ENCODE measurements at places on chromosomes 12 and 14. TPM values are rescaled to one million over a fixed set of nuclear protein-coding genes. Genes with fewer than 3 reads are reported as not detected.

DNA sequence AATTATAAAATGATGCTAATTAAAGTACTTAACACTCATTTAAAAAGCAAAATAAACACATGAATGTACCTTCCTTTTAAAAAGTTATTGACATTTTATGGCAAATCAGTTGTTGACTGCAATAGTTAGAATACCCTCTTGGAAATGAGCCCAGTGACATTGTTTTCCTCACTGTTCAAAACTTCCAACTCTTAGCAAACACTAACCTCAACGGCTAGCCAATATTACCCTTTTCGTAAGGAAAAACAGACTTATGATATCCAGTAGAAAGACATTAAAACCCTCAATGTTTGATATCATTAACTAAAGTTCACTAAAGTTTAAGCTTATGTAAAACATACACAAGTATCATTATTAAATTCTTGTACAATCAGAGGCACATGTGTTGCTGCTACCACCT is 83.6 kb downstream of the EPS8 start:
- DNase-seq: no peak

Gene PTCSC3
- 1.5 TPM for total RNA-seq

Gene C1QL4
- total RNA-seq: not detected

GRCh38 chr14:39454906-39455539 is 22.8 kb upstream of the FBXO33 start:
- DNase-seq: no peak

- no peak for DNase-seq
Observed at GRCh38 chr14:52307376-52307775, 6.7 kb upstream of the PTGER2 start.

Gene FGF23
- total RNA-seq: not detected

- DNase-seq: no peak
Observed at GRCh38 chr12:124418791-124419190, 123.9 kb downstream of the RFLNA start.

GRCh38 chr12:68227356-68227755 is 1.7 kb upstream of the IL26 start:
- DNase-seq: no peak

DNA sequence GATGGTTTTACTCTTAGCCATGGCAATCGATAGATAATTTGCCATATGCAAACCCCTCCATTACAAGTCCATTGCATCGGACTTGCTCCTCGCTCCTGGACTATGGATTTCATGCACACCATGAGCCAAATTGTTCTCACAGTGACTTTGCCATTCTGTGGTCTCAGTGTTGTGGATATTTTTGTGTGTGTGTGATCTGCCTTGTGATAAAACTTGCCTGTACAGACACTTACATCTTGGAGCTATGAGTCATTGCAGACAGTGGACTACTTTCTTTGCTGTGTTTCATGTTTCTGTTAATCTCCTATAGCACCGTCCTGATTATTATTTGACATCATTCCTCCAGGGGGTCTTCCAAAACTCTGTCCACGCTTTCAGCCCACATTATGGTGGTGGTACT is 8.4 kb upstream of the OR4K13 start:
- DNase-seq: no peak

Gene CCDC196
- total RNA-seq: not detected

Gene GRIP1
- 4.3 TPM for total RNA-seq

- no peak for DNase-seq
Observed at GRCh38 chr12:38102197-38102596, 214.4 kb upstream of the ALG10B start.

- peak; percentile 64 for DNase-seq
Observed at GRCh38 chr14:95483309-95484165, 32.9 kb downstream of the SYNE3 start.

- DNase-seq: no peak
Observed at GRCh38 chr12:6157482-6157881, 33.0 kb upstream of the VWF start.

Gene KRT74
- not detected for total RNA-seq

Gene CLEC6A
- 3.4 TPM for total RNA-seq

DNA sequence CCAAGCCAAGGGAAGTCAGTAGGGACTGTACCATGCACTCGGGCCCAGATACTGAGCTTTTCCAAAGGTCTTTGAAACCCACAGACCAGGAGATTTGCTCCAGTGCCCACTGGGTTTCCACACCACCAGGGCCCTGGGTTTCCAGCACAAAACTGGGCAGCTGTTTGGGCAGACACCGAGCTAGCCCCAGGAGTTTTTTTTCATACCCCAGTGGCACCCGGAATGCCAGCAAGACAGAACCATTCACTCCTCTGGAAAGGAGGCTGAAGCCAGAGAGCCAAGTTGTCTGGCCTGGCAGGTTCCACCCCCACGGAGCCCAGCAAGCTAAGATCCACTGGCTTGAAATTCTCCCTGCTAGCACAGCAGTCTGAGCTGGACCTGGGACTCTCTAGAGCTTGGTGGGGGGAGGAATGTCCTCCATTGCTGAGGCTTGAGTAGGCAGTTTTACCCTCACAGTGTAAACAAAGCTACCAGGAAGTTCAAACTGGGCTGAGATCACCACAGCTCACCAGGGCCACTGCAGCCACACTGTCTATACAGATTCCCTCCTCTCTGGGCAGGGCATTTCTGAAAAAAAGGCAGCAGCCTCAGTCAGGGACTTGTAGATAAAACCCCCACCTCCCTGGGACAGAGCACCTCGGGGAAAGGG is 793.7 kb downstream of the RPS29 start:
- DNase-seq: no peak

DNA sequence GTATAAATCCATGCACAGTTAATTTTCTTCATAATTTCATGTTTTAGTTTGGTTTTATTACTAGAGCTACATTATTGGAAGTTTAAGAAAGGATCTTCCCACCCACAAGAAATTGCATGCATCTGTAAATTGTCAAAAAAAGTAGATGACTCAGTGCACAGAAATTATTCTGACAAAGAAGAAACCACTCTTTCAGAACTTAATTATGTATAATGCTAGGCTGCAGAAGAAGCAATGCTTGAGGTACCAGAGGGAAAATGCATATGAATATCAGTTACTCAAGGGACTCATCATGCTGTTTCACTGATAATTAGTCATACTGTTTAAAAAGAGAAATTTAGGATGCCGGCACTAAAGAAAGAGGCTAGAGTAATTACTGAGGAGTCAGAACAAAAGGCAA is 147.0 kb downstream of the SLC16A7 start:
- DNase-seq: no peak

Gene GPR68
- total RNA-seq: 3.4 TPM

- DNase-seq: no peak
Observed at GRCh38 chr12:40149673-40150260, 43.9 kb upstream of the SLC2A13 start.

Gene CD69
- total RNA-seq: 11.4 TPM

- DNase-seq: no peak
Observed at GRCh38 chr14:85380881-85381280, 149.1 kb upstream of the FLRT2 start.

DNA sequence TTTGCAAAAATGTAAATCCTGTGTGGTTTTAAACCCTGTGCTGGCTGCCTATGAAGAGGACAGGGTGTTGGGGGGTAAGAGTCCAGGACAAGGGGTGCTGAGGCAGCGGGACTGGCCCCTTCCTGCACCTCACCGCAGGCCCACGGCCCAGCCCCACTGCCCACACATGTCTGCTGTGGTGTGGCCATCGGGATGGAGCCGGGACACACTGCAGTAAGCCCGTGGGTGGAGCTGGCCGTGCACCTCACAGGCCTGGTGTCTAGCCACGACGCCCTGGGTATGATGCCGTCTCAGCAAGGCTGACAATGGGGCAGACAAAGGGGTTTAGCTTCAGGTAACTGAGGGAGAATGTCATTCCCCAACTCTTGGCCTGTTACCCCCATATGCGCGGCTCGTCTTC is 19.6 kb downstream of the AMN start:
- no peak for DNase-seq

Gene SDR39U1
- 61.6 TPM for total RNA-seq

Gene TAS2R7
- total RNA-seq: not detected

DNA sequence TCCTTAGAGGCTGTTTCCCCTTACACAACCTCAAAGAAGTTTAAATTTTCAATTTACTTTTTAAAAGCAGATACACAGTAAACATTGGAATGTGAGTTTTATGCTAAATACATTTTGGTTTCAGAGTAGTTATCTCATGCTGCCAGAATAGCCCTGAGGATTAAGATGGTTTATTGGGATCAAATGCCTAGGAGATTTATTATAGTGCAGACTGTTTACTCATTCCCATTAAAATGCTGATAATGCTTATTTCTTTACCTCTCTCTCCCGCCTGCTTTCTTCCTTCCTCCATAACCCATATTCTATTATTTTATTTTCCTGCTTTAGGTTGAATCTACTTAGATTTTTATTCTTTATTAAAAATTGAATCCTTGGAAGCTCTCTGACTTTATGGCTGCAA is 340.2 kb downstream of the DIO2 start:
- no peak for DNase-seq

GRCh38 chr12:102885043-102885932 is 31.8 kb downstream of the PAH start:
- DNase-seq: no peak

DNA sequence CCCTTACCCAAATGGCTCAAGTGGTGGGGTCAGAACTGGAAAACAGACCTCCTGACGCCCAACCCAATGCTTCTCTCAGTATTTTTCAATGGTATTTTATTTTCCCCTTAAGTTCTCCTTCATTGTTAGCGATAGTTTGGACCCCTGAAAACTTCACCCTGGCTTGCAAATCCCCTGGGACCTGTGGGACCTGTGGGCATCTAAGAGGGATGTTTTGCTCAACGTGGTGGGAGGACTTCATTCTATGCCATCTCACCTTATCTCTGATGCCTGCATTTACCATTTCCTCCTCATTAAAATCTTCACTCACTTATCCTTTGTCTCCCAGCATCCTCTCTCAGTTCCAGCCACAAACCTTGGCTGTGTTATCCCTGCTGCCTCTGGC is 59.4 kb upstream of the GZMB start:
- no peak for DNase-seq

GRCh38 chr14:69921052-69921451 is 41.8 kb downstream of the SMOC1 start:
- DNase-seq: no peak

All from lower lobe of right lung (tissue), 2 donors.